Mammary epithelial cell (primary cell): ENCODE measurements at places on chromosomes 3 and 15. TPM values are rescaled to one million over a fixed set of nuclear protein-coding genes. Genes with fewer than 3 reads are reported as not detected.

Gene RTP4
- polyA plus RNA-seq = not detected

Gene TRIM59
- polyA plus RNA-seq = 4.9 TPM

Gene ITGA11
- polyA plus RNA-seq = 0.01 TPM

Gene RHCG
- polyA plus RNA-seq = 1.5 TPM

Gene HCLS1
- 0.06 TPM for polyA plus RNA-seq

Gene C3orf38
- 9.0 TPM for polyA plus RNA-seq
